Activated naive CD8-positive, alpha-beta T cell treated with anti-CD3 and anti-CD28 coated beads, Interleukin-2, amount 50 U/mL, for 16 hours (primary cell): ENCODE measurements at places on chromosomes 3 and 15.

- no peak for DNase-seq
Observed at GRCh38 chr3:4113811-4114522, 189.2 kb upstream of the SETMAR start.

DNA sequence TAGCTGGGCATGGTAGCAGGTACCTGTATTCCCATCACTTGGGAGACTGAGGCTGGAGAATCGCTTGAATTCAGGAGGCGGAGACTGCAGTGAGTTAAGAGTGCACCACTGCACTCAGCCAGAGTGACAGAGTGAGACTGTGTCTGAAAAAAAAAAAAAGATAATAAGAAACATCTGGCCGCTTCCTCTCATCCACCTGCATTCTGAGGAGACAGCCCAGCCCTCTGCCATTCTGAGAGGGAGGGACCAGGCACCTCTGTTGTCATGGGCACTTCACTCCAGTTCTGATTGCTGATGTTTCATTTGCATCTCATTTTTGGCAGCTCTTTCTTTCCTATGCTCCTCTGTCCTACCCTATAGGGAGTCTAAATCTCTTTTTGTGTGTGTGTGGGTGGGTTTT lies 36.4 kb upstream of the GSK3B start:
- DNase-seq: no peak

DNA sequence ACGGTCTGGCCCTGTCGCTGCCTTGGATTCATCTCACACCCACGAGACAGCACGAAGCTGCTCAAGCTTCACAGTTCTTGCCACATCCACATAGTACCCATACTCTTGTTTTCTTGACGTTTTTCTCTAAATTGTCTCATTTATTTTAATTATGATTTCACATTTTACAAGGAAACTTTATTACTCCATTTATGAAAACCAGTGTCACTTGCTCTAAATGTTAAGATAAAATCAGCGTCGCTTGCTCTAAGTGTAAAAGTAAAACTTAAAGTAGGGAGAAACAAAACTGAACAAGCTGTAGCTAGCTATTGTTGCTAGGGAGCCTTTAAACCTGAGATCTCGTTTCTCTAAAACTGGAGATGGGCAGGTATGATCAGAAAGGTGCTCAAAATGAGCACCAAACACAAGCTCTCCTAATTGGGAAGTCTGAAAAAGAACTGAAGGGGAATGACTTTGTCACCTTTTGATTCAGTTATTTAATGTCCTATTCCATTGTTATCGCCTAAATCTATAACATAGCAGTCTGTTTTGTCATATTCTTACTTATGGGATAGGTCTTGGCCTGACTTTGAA lies 680 bp downstream of the IFT122 start:
- DNase-seq: no peak

GRCh38 chr3:44077267-44077666 lies 164.4 kb upstream of the TOPAZ1 start:
- DNase-seq: no peak

DNA sequence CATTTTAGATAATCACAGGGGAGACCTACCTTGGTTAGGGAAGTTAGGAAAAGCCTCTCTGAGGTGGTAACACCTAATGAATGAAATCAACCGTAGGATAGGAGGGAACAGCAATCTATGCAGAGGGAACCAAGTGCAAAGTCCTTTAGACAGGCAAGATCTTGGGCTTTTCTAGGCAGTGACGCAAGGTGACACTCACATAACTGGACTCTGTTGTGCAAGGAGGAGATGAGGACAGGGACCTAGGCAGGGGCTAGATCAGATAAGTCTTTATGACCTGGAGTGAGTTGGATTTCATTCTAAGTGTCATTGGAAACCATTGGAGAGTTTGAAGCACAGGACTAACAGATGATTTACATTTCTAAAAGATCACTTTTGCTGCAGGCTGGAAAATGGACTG lies 4.6 kb upstream of the LMOD3 start:
- DNase-seq: no peak
